Stimulated activated CD4-positive, alpha-beta T cell treated with anti-CD3 and anti-CD28 coated beads, Interleukin-12 subunit alpha, Interleukin-12 subunit beta, amount 100 ng/mL, for 48 hours (primary cell): ENCODE measurements at places on chromosomes 1 and 21.

- no peak for DNase-seq
These were observed 40.7 kb upstream of the SCMH1 start for GRCh38 chr1:41282679-41283317.

- no peak for DNase-seq
These were observed 4.7 kb downstream of the RGS8 start for GRCh38 chr1:182679684-182680083.

DNA sequence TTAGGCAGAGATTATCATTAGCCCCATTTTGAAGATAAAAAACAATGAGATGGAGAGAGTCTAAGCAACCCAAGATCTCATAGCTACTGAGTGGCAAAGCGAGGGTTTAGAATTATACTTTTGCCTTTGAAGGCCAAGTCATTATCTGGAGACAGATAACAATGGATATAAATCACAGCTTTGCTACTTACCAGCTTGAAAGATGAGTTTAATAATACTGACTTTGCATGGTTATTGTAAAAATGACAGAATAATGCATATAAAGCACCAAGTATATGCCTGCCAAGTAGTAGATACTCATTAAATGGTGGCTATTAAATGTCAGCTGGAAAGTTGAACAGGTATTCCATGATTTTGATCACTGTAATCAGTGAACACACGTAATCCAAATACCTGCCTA lies 241.6 kb upstream of the SGIP1 start:
- DNase-seq, result no peak

DNA sequence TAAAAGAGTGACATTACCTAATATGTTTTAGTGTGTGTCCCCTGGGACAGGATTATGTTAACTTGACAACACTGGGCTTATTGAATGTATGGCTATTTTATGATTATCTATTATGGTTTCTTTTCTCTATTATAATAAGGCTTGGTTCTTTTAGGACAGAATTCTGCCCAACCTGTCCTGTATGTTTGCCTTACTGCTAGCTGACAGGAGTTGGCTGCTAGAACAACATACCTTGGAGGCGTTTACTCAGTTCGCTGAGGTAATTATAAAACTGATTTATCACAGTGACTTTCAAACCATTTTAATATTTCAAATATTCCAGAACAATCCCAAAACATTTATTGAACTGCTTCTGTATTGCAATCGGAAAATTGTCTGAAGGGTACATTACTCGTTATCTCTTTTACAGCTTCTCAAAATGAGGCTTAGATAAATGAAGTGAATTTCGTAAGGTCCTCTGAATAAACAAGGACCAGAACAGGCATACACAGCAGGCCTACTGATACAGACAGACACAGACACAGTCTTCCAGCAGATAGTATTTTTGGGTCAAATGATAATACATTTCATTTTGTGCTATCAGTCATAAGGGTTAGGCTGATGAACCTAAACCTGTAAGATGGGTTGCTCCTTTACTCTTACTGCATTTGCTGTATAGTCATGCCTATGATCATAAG lies 44.2 kb downstream of the SCYL3 start:
- DNase-seq, result no peak

DNA sequence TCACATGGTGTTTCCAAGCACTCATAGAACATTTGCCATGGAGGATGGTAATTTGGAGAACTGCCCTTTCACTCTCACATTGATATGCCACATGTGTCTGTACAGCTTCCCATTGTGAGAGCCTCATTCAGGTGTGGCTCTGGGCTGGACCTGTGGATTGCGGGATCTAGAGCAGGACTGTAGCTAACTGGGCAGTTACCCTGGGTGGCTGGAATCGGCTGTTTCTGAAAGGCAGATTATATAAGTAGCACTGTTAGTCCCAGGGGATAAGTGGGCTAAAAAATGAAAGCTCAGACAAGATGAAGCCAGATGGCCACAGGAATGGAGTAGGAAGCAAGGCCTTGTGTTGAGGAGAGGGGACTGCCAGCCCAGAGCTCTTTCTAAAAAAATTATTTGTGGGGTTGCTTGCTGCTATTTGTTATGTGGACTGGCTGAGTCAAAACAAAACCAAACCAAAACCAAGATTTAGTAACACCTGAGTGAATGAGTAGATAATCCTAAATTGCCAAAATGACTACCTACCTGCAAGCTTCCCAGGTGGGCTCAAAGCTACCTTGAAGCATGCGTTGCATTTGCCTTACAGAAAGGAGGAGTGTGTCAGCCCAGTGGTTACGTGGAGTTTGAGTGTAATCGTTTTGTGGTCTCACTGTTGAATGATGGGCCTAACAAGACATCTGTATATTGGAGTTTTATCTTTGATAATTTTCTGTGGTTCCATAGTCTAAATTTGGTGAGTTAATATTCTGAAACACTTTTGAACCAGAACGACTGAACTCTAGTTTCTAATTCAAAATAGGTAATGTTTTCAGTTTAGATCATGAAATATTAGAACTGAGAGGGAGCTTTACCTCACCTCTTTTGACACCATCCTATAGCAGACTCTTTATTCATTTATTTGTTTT lies 58.0 kb downstream of the SDCCAG8 start:
- no peak for DNase-seq

DNA sequence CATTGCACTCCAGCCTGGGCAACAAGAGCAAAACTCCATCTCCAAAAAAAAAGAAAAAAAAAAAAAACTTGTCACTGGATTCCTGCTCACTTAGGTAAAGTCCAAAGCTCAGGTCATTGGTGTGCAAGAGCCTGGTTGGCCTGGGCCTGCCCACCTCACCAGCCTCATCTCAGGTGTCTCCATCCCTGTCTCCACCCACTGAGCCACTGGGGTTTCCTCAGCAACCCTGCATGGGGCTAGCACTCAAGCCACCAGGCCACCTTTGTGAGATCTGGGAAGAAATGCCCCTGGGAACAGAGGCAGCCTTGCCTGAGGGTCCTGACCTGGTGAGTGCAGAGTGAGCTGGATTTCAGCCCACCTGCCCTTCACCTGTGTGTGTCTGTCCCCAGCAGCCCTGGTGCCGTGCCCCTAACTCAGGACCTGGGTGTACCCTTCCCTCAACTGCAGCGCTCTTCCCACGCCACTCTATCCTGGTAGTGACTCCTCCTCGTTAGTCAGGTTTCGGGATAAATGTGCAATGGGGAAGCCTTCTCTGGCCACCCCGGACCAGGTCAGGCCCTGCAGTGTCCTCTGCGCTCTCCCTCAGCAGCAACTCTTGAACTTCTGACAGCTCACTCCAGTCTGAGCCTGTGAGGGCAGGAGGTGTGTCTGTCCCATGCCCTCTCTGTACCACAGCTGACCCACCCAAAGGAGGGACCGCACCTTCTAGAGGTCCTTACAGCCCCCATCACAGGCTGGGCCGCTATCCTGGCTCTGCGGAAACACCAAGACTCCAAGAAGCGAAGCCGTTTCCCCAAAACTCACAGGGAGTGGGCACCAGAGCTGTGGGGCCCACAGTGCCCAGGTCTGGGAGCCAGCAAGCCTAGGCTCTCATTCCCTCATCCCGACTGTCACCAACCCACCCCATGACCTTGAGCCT lies 3.3 kb downstream of the PDZK1IP1 start:
- no peak for DNase-seq

DNA sequence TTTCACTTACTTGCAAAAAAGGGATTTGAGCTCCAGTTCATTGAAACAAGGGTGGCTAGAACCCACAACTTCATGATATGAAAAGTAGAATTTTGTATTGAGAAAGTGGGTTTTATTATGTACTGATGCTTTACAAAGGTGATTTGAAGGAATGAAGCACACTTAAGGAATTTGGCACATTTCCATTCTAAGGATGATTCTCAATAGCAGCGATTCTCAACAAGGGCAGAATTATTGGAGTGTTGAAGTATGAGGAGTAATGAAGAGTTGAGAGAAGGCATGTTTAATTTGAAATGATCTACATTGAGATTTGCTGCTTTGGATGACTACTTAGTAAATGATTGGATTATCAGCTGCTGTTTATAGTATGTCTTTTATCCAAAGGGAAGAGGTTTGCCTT lies 54.7 kb downstream of the FNBP1L start:
- DNase-seq, result no peak
